AG04449 (cell line): ENCODE measurements at places on chromosomes 4 and X.

DNA sequence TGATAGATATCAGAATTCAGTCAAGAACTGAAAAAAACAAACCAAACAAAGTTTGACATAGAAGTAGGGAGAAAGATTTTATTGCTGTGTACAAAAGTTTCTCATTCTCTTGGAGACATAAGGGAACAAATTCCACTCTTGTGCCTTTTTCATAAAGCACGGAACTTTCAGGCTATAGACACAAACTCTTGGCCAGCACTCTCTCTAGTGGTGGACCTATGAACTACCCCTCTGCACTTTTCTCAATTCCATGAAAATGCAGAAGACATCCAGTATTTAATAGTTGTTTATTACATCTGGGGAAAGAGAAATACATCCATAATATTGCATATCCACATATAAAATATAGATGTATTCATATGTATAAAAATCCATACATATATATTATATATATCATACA is 291.6 kb upstream of the HS3ST1 start:
- no peak for DNase-seq

DNA sequence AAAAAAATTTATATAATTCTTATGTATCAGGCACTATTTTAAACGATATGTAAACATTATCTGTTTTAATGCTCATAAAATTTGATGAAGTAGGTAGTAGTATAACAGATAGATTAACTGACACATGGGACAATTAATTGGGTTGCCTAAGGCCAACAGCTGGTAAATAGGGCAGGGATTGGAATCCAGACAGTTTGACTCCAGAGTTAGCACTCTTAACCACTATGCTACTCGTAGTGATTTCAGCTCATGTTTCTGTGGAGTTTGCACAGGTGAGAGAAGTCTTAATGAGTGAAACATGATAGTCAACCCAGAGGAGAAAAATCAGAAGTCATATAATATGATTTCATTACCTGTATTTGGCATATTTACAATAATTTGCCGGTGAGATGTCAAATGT is 126.0 kb upstream of the WDFY3 start:
- no peak for DNase-seq

DNA sequence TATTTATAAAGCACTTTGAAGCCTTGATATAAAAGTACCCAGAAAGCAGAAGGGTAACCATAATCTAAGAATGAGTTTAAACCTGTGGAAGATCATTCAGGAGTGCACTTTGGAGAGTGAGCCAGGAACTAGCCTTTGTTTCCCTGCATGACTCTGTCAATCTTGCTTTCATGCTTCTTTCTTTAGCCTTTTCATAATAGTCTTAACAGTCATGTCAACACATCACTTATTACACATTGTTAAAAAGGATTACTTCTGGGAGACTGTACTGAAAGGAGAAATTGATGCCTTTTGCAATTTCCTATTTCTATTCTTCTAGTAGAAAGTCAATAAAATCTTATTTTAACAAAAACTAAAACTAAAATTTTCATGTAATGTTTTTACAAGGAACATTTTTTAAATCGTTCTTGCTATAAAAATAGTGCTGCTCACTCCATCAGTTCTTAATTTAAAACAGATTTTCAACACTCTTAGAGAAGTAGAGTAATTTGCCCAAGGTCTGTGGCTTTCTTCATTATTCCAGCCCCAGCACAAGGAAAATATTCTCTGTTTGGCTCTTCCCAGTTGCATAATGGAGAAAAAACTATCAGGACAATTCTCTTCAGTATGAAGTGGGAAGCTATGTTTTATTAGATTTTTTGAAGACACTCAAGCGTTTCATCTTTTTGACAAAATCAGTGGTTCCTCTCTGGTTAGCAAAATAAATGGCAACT is 35.4 kb upstream of the SPP1 start:
- no peak for DNase-seq

DNA sequence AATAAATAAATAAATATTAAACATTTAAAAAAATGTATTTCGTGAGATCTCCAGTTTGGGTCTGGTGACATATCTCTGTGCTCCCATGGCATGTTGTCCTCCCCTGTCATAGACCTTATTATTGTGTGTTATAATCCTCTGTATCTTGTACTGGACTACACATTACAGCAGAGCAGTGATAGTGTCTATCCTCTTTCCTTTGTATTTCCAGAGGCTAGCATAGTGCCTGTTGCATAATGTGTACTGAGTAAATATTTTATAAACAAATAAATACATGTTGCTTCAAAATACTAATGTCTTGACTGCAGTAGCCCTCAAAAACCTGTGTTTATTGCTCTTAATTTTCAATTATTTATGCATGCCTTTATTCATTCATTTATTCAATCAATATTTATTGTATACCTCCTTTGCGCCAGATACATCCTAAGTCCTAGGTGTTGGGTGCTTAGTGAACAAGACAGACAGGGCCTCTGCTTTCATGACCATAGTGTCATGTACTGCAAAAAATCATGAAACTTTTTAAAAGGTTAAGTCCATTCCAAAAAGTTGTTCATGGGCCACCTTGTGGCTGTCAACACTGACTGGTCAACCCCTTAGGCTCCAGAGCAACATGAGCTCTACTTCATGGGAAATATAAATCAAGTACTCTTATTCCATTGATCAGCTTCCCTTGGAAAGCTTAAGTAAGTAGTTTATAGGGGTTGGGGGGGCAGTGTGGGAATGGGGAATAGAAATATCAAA is 303.9 kb downstream of the IQCM start:
- DNase-seq, result no peak

DNA sequence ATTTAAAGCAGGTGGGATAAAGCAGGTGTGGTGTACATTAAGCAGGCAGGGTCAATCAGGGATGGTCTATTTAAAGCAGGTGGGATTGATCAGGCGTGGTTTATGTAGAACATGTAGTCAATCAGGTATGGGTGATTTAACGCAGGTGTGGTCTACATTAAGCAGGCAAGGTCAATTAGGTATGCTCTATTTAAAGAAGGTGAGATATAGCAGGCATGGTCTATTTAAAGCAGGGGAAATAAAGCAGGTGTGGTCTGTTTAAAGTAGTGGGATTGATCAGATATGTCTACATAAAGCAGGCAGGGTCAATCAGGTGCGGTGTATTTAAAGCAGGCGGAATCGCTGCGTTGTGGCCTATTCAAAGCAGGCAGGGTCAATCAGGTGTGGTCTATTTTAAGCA is 88.6 kb upstream of the MXRA5 start:
- DNase-seq, result no peak

- DNase-seq, result no peak
Measured at GRCh38 chr4:142222127-142222526, 585.7 kb downstream of the IL15 start.

DNA sequence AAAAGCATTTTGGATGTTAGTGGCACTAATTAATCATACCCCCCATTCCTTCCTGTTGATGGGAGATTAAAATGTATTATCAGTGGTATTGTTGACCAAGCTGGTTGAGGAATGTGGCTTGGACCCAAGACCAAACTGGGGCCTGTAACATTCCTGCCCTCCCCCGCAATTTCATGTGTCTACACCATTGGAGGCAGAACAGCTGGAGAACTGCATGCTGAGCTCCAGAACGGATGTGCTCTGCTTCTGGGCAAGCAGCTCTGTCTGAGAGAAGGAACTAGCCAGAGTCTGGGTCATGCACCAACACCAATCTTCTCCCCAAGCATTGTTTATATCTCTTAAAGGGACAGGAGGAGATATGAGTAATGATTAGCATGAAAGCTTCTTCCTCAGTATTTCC is 185.5 kb downstream of the CEP135 start:
- no peak for DNase-seq

GRCh38 chr4:89434364-89434988 is 126.9 kb upstream of the GPRIN3 start:
- DNase-seq, result no peak

- no peak for DNase-seq
Measured at GRCh38 chrX:82362550-82362949, 1145.5 kb upstream of the POU3F4 start.

DNA sequence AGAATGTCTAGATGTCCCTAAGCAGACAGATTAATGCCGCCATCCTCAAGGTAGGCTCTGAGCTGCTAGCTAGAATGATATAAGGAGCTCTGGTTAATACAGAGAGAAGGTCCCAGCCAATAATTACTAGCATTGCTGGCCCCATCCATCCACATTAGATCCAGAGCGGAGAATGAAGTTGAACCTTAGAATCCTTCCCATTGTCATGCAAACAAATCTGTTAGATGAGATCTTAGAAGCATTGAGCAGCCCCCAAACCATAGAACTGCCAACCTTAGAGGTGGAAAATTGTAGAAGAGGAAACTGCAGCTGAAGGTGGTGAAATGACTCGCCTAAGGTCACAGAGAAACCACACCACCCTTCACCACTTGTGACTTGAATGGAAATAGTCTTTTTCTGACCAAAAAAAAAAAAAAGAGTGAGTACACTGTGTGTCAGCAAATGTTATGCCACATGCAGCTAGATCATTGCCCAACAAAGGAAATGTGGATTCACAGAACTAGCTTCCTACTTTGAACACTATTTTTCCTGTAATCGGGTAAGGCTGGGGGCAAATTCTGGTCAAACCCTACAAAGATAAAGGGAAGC is 162.1 kb downstream of the SMIM20 start:
- DNase-seq, result no peak

DNA sequence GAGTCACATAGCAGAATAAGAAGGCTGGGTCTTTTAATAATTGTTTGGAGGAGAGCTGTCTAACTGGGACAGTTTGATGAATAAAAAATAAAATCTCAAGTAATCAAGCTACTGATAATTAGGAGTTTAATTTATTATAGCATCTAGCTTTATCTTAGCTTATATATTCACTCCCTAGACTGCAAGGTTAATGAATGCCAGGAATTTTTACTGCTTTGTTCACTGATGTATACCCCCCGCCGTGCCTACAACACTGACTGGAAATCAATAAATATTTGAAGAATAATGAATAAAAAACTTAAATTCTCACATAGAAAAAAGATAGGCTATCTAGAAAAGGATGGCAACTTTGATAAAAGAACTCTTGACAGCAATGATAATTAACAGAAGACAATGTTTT is 59.7 kb downstream of the IQCM start:
- no peak for DNase-seq

- DNase-seq, result no peak
Measured at GRCh38 chrX:31213941-31214340, 142.1 kb upstream of the FTHL17 start.

DNA sequence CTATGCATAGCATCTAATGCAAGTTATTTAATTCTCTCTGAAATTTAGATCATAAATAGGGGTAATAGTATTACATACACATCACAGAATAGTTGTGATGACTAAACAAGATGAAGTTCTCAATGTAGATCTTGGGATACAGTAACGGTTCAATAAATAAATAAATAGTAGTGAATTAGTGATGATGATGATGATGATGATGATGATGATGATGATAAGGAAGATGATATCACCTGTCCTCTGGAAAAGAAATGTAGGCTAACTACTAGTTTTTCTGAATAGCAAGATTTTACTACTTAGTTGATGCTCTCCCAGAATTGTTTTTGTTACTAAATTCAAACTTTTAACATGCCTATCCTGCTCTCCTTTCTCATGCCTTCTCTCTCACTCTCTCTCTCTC is 30.3 kb downstream of the SH3BGRL start:
- no peak for DNase-seq

GRCh38 chrX:115539841-115540240 is 21.1 kb upstream of the PLS3 start:
- DNase-seq, result no peak

DNA sequence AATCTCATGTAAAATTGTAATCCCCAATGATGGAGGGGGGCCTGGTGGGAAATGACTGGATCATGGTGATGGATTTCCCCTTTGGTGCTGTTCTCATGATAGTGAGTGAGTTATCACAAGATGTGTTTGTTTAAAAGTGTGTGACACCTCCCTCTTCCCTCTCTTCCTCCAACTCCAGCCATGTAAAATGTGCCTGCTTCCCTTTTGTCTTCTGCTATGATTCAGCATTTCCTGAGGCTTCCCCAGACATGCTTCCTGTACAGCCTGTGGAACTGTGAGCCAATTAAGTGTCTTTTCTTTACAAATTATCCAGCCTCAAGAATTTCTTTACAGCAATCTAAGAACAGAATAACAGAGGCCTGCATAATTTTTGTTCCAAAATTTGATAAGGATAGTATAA is 85.2 kb downstream of the ANAPC10 start:
- no peak for DNase-seq

DNA sequence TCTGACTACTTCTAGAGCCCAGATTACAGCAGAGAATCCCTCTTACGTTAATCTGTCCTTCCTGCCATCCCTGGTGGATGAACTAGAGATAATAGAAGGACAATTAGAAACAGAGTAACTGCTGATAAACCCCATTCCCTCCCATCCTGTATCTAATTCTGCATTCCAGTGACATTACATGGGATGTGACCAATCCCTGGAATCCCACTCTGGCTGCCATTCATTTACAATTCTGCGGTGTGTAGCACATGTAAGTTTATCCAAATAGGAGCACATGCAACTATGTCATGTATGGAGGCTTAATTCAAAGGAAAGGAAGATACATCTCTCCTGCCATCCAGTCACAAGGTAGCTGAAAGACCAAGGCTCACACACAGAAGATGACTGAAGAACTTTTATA is 339.5 kb downstream of the GPAT3 start:
- DNase-seq, result no peak

- DNase-seq, result no peak
Measured at GRCh38 chr4:61555789-61556188, 355.7 kb downstream of the ADGRL3 start.
